ENCODE measurements at places on chromosomes 5 and 9.

DNA sequence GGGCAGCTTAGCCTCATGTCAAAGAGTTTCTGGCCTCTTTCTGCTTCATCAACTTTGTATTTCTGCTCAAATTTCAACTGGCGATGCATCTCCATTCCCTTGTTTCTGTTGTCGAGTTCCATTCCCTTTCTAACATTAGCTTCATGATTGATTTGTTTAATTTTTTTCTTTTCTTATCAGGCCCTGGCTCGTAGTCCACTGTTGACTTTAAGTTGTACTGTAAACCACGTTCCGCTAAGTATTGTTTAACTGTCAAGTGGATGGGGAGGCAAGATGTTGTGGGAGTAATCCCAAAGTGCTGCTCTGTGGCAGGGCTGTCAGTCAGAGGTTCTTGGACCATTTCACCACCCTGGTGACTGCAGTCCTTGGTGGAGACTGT lies 309.1 kb downstream of the PSAT1 start:
- no peak for DNase-seq

DNA sequence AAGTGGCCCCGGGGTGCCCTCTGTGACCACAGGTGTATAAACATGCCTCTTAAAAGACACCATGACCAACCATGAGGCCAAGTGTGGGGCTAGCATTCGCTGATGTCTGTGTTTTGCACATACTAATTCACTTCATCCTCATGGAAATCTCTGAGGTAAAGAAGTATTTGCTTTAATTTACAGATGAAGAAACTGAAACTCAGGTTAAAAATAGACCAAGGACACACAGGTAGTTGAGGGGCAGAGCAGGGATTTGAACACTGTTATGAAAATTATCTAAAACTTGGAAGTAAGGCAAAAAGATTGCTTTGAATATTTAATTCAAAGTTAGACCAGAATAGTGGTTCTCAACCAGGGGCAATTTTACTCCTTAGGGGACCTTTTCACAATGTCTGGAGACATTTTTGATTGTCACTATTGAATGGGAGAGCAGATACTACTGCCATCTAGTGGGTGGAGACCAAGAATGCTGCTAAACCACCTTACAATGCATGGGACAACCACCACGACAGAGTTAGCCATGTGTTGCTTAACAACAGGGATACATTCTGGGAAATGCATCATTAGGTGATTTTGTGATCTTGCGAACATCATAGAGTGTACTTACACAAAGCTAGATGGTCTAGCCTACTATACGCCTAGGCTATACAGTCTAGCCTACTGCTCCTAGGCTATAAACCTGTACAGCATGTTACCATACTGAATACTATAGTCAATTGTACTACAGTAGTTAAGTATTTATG lies 8.0 kb upstream of the FXN start:
- DNase-seq = peak; percentile 29

- no peak for DNase-seq
These were observed 4.1 kb upstream of the CERCAM start for GRCh38 chr9:128416432-128417019.

DNA sequence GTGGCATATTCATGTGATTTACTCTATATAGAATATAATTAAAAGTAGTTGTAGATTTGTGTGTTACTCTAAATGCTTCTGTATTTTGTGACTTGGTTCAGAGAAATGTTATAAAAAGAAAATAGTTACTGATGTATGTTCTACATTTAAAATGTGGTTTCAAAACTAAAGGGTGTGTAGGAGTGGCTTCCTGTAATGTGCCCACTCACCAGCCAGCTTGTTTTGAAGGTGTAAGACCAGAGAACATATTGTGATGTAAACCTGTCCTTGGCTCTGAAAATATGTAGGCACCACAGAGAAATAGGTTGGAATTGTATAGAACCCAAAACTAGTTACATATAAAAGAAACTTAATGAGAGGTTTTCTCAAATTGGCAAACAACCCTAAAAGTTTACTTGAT lies 51.2 kb upstream of the ARRDC3 start:
- DNase-seq = no peak

GRCh38 chr5:150146862-150147601 lies 8.6 kb downstream of the PDGFRB start:
- DNase-seq = no peak

GRCh38 chr5:149129181-149129580 lies 12.1 kb upstream of the ABLIM3 start:
- no peak for DNase-seq

- peak; percentile 74 for DNase-seq
These were observed 8.2 kb downstream of the PRRC2B start for GRCh38 chr9:131402073-131402472.

GRCh38 chr5:69261034-69261433 lies 26.3 kb downstream of the CDK7 start:
- no peak for DNase-seq

GRCh38 chr9:32011049-32011448 lies 373.4 kb upstream of the ACO1 start:
- DNase-seq = no peak

DNA sequence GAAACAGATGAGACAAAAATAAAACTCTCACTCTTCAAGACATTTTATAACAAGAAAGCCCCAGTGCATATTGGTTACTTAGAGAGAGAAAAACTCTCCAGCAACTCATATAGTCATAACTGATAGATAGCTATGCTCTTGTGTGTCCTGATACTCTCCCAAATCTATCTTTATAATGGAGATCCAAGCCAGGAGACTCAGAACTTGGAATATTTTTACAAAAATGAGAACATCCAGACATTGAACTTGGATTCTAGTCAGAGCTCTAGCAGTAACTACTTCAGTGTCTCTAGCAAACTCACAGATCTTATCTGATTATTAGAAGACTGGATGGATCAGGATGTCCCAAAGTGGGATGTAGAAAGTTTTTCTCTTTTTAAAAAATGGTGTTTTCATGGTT lies 412.7 kb upstream of the BRINP1 start:
- DNase-seq = no peak

GRCh38 chr5:16759147-16759773 lies 142.5 kb upstream of the RETREG1 start:
- DNase-seq = no peak

DNA sequence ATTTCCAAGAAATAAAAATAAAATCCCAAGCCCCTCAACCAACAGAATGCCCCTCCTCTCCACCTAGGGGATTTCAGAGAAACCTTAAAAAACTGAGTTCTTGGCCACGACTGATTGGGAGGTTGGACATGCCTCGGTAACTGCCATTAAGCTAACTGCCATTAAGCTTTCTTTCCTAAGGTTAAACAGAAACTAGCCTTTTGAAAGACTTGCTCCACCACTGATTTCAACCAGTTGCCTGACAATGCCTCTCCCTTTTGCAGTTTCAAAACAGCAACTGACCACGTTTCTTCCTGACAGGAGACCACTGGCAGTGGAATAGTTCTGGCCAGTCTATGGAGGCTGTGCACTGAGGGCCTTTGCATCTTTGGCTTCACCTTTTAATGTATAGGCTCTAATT lies 39.3 kb upstream of the TRPC7 start:
- no peak for DNase-seq

DNA sequence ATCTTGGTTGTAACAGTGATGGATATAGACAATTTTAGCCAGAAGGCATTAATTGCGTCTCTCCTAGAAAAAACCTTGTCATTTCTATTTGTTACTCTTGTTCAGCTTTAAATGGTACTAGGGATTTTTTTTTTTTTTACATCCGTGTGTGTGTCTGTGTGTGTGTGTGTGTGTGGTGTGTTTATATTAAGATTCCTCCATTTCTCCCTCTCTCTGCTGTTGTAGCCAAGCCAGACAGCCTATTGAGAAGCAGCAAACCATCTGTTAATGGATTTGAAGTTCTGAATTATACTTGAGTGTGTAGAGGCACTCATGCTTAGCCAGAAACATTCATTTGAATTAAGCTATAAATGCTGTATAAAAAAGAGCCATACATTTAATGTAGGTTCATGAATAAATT lies 72.3 kb downstream of the SLF1 start:
- DNase-seq = no peak

DNA sequence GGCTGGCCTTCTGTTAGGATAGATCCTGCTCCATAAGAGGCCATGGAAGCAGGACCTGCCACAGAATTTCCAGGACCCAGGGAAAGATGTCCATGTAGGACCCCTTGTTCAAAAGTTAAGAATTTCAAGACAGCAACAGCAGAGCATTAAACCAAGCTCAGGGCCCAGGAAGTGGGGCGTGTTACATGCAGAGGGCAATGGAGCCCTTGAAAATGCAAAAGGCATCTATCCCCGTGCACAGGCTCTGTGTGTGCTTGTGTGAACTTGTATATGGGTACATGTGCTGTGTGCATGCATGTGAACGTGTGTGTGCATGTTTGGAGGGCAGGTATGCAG lies 14.4 kb upstream of the NKD2 start:
- DNase-seq = no peak

GRCh38 chr9:84851935-84852585 lies 182.5 kb downstream of the NTRK2 start:
- DNase-seq = peak; percentile 68

GRCh38 chr5:127695346-127695745 lies 7.8 kb upstream of the CCDC192 start:
- DNase-seq = no peak

- DNase-seq = peak; percentile 43
These were observed 7.7 kb downstream of the IL17B start for GRCh38 chr5:149371296-149371962.

DNA sequence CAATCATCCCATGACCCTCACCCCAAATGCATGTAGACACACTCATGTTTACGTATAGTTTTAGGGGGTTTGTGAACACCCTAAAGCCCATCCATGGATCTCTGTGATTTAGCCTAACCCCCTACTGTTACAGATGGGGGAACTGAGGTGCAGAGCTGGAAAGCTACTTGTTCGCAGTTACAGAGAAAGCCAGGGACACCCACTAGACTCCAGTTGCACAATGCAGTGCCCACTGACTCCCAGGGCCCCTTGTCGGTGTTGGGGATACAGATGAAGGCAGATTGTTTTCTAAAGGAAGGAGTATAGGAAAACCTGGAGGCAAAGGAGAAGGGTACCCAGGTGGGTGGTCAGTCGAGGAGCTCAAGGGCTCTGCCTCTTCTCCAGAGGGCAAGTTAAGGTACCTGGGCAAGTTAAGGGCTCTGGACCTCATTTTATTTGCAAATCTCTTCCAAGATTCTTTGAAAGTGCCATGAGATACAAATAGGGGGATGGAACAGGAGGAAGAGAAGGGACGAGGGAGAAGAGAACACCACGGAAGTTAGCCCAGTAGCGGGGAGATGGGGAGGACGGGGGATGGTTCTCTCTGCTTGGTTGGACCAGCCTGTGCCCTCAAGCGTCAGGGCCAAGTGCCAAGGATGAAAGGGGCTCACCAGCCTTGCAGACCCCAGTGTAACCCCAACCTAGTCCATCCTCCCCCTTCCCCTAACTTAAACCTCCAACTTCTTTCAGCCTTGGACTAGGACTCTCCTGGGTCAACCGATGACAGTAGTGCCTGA lies 958 bp downstream of the MYOZ3 start:
- no peak for DNase-seq

- peak; percentile 78 for DNase-seq
These were observed 241.2 kb upstream of the TNC start for GRCh38 chr9:115359017-115359780.

- peak; percentile 45 for DNase-seq
These were observed 571 bp downstream of the PPIC start for GRCh38 chr5:123035918-123036390.

DNA sequence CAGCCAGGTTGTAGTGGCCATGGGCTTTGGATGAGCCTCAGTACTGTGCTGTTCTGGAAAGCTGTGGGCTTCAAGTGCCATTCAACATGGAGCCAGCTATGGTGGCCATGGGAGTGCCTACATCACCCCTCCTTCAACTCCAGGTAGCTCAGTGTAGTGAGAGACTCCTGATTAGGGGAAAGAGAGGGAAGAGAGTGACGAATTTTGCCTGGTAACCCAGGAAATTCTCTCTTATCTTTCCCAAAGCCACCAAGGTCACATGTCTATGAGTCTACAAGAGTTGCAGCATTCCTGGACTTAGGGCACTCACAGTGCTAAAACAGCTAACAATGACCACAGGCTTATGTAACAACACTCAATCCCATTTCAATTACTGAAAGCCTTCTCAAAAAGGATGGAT lies 81.7 kb upstream of the SPTLC1 start:
- DNase-seq = no peak

- peak; percentile 35 for DNase-seq
These were observed 2.1 kb downstream of the NR4A3 start for GRCh38 chr9:99823681-99824377.

- no peak for DNase-seq
These were observed 34.7 kb upstream of the MIER3 start for GRCh38 chr5:56986626-56986947.

DNA sequence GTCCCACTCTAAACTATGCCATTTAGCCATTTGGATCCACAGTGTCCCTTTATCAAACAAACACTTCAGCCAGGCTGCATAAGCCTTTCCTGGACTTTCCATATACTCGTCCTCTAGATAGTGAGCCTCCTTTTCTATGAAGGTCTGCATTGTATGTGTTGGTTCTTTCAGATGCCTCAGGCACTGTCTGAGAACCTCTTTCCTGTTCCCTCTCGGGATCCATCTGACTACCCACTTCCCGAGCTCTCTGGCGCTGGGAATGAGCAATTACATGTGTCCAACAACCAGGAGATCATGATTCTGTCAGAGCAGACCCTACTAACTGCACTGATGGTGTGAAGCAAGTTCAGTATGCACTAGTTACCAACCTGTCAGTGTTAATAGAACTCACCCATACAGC lies 14.2 kb downstream of the SMC2 start:
- no peak for DNase-seq

DNA sequence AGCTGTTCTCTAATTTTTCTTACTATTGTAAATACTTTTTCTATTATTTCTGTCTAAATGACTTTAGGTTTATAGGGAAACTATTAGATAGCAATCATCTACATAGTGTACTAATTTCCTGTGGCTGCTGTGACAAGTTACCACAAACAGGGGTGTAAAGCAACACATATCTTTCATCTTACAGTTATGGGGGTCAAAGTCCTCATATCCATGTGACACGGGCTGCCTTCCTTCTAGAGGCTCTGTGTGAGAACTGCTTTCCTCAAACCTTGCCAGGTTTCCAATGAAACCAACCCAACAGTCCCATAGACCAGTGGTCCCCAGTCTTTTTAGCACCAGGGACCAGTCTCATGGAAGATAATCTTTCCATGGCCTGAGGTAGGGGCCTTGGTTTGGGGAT lies 189.1 kb downstream of the ROR2 start:
- DNase-seq = no peak

GRCh38 chr9:124818431-124819281 lies 34.6 kb upstream of the WDR38 start:
- no peak for DNase-seq

DNA sequence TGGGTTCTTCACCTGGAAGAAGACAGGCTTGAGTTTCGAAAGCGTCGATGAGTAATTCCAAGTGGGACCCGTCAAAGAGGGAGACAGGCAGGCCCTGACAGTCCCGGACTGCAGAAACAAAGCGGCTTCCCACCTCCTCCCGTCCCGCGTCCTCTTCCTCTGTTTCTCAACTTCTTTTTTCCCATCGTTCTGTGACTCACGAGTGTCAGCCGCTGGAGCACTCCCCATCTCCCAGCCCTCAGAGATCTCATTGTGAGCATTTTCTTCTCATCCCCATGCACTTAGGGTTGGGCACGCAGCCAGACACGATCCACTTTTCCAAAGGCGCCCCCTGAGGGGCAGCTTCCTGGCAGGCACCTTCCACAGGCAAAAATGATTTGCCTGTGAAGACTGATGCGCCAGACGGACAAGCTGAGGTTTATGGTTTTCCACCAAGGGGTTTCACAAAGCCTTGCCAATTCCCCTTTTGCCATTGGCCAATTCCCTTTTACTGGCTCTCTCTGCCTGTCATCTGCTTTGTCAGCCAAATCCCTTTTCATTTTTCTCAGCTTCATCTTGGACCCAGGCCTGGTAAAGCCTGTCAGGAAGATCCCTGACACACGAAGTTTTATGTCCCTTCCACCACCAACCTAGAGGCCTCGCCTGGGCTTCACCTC lies 86.5 kb upstream of the ANKRD55 start:
- peak; percentile 74 for DNase-seq
